ENCODE measurements at places on chromosomes 3 and 15. TPM values are rescaled to one million over a fixed set of nuclear protein-coding genes. Genes with fewer than 3 reads are reported as not detected.

GRCh38 chr15:84889313-84889990, 5.0 kb downstream of the SLC28A1 start:
- no peaks in the 10 kb centered on the region for H3K36me3 ChIP-seq
- no peaks in the 10 kb centered on the region for H3K4me1 ChIP-seq
- H3K27me3 ChIP-seq: no peaks in the 10 kb centered on the region
- no peak overlapping the region for H3K27ac ChIP-seq
- H3K4me3 ChIP-seq: no peak overlapping the region

- no peak for DNase-seq
- H3K36me3 ChIP-seq: peaks cover 17% of the 10 kb centered on the region
- H3K4me1 ChIP-seq: peaks cover 33% of the 10 kb centered on the region
- no peaks in the 10 kb centered on the region for H3K27me3 ChIP-seq
- no peak overlapping the region for H3K4me3 ChIP-seq
- no peak overlapping the region for H3K27ac ChIP-seq
Observed at GRCh38 chr3:108093616-108094015, 2.8 kb upstream of the CD47 start.

DNA sequence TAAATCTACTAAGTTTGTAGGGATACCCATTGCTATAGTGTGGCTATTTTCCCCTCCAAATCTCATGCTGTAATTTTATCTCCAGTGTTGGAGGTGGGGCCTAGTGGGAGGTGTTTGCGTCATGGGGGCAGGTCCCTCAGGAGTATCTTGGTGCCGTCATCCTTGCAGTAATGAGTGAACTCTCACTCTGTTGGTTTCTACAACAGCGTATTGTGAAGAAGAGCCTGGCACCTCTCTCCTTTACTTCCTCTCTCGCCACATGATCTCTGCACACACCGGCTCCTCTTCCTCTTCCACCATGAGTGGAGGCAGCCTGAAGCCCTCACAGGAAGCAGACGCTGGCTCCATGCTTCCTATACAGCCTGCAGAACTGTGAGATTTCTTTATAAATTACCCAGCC, 34.0 kb upstream of the TRPM1 start:
- H3K4me3 ChIP-seq: no peak overlapping the region
- no peak overlapping the region for H3K27ac ChIP-seq
- H3K4me1 ChIP-seq: no peaks in the 10 kb centered on the region
- no peaks in the 10 kb centered on the region for H3K27me3 ChIP-seq

GRCh38 chr3:51933471-51934138, 8.1 kb downstream of the RRP9 start:
- H3K4me3 ChIP-seq: no peak overlapping the region
- no peaks in the 10 kb centered on the region for H3K27me3 ChIP-seq
- H3K4me1 ChIP-seq: peaks cover 2% of the 10 kb centered on the region
- H3K27ac ChIP-seq: no peak overlapping the region
- peaks cover 28% of the 10 kb centered on the region for H3K36me3 ChIP-seq

DNA sequence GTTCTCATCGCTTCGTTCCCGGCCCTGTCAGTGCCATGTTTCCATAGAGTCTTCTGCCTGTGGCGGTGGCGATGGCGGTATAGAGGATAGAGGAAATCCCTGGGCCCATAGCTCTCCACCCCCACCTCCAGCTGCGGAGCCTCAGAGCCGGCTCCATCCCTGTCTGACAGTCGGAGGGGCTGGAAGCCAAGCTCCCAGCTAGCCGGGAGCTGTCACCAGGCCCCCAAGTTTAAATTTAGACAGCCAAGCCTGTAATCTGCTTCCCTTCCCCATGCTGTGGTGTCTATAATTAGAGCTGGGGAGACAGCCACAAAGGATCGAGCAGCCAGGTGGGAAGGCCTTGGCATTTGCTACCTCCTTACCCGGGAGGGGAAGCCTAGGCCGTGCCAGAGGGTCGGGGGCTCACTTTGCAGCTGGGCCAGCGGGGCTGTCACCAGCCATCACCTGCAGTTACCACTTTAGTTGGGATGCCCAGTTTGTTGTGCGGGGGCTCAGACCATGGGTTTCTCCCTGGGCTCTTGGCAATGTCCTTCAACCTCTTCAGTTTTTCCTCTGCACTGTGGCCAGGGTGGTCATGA, 56.3 kb upstream of the SEC13 start:
- no peak overlapping the region for H3K27ac ChIP-seq
- no peaks in the 10 kb centered on the region for H3K4me1 ChIP-seq
- no peaks in the 10 kb centered on the region for H3K27me3 ChIP-seq
- no peak overlapping the region for H3K4me3 ChIP-seq

DNA sequence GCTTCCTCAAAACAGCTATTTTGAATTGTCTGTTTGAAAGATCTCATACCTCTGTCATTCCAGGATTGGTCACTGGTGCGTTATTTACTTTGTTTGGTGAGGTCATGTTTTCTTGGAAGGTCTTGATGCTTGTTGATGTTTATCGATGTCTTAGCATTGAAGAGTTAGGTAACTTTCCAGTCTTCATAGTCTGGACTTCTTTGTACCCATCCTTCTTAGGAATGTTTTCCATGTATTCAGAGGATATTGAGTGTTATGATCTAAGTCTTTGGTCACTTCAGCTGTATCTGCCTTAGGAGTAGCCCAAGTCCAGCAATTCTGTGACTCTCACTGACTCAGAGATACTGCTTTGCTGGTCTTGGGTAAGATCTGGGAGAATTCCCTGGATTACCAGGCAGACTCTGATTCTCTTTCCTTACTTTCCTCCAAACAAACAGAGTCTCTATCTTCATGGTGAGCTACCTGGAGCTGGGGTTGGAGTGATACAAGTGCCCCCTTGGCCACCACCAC, 398.6 kb downstream of the ZIC4 start:
- no peaks in the 10 kb centered on the region for H3K27me3 ChIP-seq
- no peak for DNase-seq
- H3K4me3 ChIP-seq: no peak overlapping the region
- H3K4me1 ChIP-seq: no peaks in the 10 kb centered on the region

- H3K27me3 ChIP-seq: no peaks in the 10 kb centered on the region
- no peak overlapping the region for H3K4me3 ChIP-seq
- DNase-seq: peak; percentile 2
- no peak overlapping the region for H3K27ac ChIP-seq
Observed at GRCh38 chr3:78659386-78659987, 1108.3 kb downstream of the ROBO1 start.

DNA sequence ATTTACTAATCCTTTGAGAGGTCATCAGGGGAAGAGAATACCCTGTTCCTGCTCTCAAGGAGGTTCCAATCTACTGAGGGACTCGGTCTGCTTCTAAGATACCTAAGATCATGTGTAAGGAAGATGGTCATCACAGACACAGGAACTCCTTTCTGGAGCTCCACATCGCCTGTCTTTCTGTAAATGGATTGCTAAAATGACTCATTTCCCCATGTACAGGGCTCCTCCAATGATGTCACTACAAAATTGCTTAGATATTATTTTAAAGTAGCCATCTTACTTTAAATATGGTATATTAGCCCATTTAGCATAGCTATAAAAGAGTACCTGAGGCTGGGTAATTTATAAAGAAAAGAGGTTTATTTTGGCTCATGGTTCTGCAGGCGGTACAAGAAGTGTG, 206.1 kb upstream of the PROK2 start:
- peaks cover 6% of the 10 kb centered on the region for H3K27me3 ChIP-seq
- no peak overlapping the region for H3K4me3 ChIP-seq
- no peak for DNase-seq
- no peak overlapping the region for H3K27ac ChIP-seq

- no peaks in the 10 kb centered on the region for H3K36me3 ChIP-seq
- H3K4me1 ChIP-seq: no peaks in the 10 kb centered on the region
- H3K27me3 ChIP-seq: no peaks in the 10 kb centered on the region
- no peak overlapping the region for H3K27ac ChIP-seq
Observed at GRCh38 chr3:8254489-8254888, 247.1 kb upstream of the LMCD1 start.

- no peak for DNase-seq
- no peak overlapping the region for H3K4me3 ChIP-seq
- no peak overlapping the region for H3K27ac ChIP-seq
- no peaks in the 10 kb centered on the region for H3K4me1 ChIP-seq
Observed at GRCh38 chr3:81998139-81998755, 236.8 kb upstream of the GBE1 start.

DNA sequence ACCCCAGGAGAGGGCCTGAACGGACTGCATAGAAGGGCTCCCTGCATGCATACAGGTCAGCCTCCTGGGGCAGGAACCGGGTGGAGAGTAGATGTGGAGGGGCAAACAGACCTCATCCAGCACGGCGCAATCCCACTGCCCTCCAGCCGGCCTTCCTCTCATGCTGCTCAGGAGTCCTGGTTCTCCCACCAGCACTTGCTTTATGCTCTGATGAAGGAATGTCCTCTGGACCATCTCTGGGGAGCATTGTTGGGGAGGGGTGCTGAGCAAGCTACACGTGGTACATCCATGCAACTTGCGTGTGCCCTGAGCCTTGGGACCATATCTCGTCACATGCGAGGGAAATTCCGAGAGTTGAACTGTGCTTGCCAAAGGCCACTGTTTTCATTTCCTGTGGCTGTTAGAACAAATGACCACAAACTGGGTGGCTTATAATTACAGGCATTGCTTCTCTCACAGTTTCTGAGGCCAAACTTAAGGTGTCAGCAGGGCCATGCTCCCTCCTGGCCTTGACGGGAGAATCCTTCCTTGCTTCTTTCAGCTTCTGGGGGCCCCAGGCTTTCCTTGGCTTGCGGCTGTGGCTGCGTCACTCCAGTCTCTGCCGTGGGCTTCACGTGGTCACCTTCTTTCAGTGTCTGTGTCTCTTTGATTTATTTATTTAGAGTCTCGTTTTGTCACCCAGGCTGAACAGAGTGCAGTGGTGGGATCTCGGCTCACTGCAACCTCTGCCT, 12.2 kb downstream of the SELENOS start:
- no peak for DNase-seq
- H3K4me3 ChIP-seq: no peak overlapping the region
- peaks cover 6% of the 10 kb centered on the region for H3K4me1 ChIP-seq
- no peaks in the 10 kb centered on the region for H3K27me3 ChIP-seq
- H3K27ac ChIP-seq: no peak overlapping the region

- H3K27ac ChIP-seq: no peak overlapping the region
- no peak overlapping the region for H3K4me3 ChIP-seq
- H3K27me3 ChIP-seq: no peaks in the 10 kb centered on the region
- H3K4me1 ChIP-seq: peaks cover 27% of the 10 kb centered on the region
Observed at GRCh38 chr3:189307963-189308362, 136.2 kb downstream of the TPRG1 start.

DNA sequence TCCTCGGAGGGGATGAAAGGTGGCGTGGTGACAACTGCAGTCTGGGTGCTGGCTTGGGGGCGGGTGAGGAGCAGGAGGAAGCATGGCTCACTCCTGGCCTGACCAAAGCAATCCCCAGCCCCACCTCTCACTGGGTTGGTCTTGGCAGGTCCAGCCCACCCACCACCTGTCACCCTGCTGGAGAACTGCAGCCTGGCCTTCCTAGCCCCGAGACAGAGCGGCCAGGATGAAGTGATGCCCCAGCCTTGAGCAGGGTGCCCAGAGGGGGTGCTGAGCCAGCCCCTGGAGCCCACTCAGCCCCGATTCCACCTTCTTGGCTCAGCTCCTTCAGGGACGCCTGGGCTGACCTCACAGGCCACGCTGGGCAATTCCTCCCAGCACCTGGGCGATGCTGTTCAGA, 89.9 kb downstream of the IQSEC1 start:
- H3K27me3 ChIP-seq: no peaks in the 10 kb centered on the region
- H3K36me3 ChIP-seq: peaks cover 4% of the 10 kb centered on the region
- DNase-seq: no peak

DNA sequence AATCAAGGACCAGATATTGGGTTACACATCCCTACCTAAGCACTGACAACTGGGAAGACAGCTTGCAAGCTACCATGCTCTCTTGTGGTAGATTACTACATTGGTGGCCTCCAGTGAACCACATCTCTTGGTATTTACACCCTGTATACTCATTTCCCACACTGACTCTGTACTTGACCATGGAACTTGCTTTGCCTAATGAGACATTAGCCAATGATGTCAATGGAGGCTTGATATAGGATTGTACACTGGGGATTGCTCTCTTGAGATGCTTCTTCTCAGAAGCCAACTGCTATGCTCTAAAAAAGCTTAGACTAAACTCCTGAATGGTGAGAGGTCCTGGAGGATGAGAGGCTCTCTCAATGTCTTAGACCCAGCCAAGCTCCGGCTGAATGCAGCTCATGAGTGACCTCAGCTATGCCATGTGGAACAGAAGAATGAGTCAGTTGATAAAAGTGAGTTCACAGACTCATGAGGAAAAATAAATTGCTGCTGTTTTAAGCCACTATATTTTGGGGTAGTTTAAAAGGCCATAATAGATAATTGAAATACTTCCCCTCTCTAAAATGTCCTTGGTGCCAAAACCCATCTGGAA, 61.5 kb upstream of the GALNT15 start:
- no peaks in the 10 kb centered on the region for H3K27me3 ChIP-seq
- H3K36me3 ChIP-seq: no peaks in the 10 kb centered on the region
- H3K4me1 ChIP-seq: no peaks in the 10 kb centered on the region
- no peak overlapping the region for H3K4me3 ChIP-seq

- H3K27ac ChIP-seq: no peak overlapping the region
- H3K27me3 ChIP-seq: peaks cover 11% of the 10 kb centered on the region
- H3K4me3 ChIP-seq: no peak overlapping the region
Observed at GRCh38 chr3:2976212-2976611, 134.0 kb downstream of the IL5RA start.

DNA sequence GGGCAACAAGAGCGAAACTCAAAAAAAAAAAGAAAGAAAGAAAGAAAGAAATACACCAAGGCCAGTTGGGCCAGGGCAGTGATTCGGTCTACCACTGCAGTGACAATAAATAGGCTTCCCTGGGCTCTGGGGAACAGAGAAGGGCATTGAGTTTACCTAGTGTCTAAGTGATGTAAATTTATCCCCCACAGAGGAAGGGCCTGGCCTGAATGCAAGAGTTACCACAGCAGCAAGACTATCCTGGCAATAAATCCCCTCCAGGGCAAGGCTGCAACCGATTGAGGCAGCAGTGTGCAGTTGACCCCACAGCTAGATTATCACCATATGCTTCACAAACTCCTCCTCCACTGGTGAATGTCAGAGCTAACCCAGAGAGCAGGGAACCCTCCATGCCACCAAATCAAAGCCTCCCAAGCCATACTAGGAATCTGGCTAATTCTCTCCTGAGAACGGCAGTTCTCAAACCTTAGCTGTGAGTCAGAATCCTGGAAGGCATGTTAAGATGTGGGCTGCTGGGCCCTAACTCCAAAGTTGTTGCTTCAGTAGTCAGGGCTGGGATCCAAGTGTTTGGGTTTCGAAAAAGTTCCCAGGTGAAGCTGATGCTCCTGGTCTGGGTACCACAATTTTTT, 64.3 kb upstream of the GATM start:
- no peak for DNase-seq
- no peaks in the 10 kb centered on the region for H3K4me1 ChIP-seq
- no peak overlapping the region for H3K27ac ChIP-seq
- no peaks in the 10 kb centered on the region for H3K36me3 ChIP-seq
- H3K27me3 ChIP-seq: no peaks in the 10 kb centered on the region

- H3K36me3 ChIP-seq: no peaks in the 10 kb centered on the region
- no peak overlapping the region for H3K27ac ChIP-seq
- no peaks in the 10 kb centered on the region for H3K27me3 ChIP-seq
- H3K4me1 ChIP-seq: no peaks in the 10 kb centered on the region
- no peak overlapping the region for H3K4me3 ChIP-seq
Observed at GRCh38 chr3:57120451-57121174, 44.5 kb downstream of the IL17RD start.

Gene TBC1D21
- total RNA-seq: not detected

Gene POPDC2
- 2.0 TPM for total RNA-seq

Gene GXYLT2
- 0.16 TPM for total RNA-seq

Gene ZCWPW2
- 0.19 TPM for total RNA-seq

Gene OR5H2
- total RNA-seq: not detected

Gene CTXN2
- total RNA-seq: not detected

Gene CP
- total RNA-seq: not detected

Gene UCN2
- total RNA-seq: not detected

Gene SLC6A1
- total RNA-seq: not detected

Gene PLSCR5
- total RNA-seq: not detected

Gene ISLR
- total RNA-seq: not detected

Gene ZNF774
- 0.82 TPM for total RNA-seq

Gene ZNF35
- total RNA-seq: 6.9 TPM

Gene STAC
- total RNA-seq: not detected

Gene CAPN3
- 1.4 TPM for total RNA-seq

Gene CADM2
- total RNA-seq: 0.21 TPM

Gene IGDCC3
- not detected for total RNA-seq

Data from activated naive CD8-positive, alpha-beta T cell treated with anti-CD3 and anti-CD28 coated beads for 36 hours (primary cell).